ENCODE measurements at places on chromosomes 4 and X.

- no peak for DNase-seq
Observed at GRCh38 chrX:112545051-112545450, 134.7 kb downstream of the LHFPL1 start.

DNA sequence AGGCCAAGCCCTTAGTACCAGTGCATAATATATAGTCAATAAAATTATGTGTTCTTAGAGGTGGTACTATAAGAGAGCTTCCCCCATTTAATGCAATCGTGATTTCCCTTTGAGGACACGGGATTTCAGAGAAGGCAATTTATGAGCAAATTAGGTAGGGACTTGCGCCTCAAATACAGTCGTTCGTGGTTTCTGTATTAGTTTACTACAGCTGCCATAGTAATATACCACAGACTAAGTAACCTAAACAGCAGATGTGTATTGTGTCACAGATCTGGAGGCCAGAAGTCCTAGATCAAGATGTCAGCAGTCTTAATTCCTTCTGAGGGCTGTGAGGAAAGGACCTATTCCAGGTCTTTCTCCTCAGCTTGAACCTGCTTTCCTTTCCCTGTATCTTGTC lies 1.5 kb upstream of the PUDP start:
- no peak for DNase-seq

GRCh38 chr4:112031712-112032328 lies 113.4 kb upstream of the FAM241A start:
- DNase-seq, result peak; percentile 1

DNA sequence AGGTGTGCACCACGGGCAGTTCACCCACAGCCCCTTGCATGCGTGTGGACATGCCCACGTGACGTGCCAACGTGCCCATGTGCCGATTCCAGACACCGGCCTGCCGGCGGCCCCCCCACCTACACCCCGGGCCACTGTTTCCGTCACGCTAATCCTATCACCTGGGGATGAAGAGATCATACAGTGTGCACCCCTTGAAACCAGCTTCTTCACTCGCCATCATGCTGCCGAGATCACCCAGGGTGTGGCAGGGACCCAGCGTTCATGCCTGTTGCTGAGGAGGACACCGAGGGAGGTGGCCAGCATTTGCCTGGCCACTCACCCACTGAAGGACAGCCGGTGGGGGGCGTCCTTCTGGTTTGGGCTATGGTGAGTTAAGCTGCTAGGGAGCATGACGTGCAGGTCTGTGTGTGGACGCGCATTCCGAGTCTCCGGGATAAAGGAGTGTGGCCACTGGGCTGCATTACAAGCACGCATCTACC lies 14.1 kb downstream of the CTBP1 start:
- DNase-seq, result no peak

DNA sequence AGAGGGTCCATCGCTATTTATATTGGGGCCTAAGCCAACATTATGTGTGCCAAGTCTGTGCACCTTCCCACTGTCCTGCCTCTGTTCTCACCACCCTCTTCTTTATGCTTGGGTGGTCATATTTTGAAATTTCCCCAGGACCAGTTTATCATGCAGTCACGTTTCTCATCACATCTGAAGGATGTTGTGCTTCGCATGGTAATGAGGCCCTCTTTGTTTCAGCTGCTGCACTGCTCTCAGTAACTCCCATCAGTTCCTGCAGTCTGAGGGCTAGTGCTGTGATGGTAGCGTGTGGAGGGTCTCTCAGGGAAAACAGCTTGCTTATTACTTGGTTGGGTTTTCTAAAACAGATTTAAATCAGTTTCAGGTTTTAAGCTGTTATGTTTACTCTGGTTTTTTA lies 288.0 kb downstream of the AFF2 start:
- DNase-seq, result no peak

DNA sequence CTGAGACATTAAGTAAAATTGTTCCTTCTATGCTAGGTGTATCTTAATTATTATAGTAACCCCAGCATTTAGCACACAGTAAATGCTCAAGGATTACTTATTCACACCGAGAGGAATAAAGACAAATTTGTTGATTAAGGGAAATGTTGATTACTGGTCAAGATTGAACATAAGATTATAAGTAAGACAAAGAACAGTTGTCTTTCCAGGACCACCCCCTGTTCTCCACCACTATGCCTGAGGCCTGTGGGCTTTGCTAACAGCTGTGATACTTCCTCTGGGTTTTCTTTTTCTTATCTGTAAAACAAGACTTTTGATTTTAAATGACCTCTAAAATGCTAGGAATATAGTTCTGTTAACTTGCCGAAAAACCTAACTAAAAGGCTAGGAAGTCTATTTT lies 128.0 kb downstream of the DCLK2 start:
- DNase-seq, result no peak

DNA sequence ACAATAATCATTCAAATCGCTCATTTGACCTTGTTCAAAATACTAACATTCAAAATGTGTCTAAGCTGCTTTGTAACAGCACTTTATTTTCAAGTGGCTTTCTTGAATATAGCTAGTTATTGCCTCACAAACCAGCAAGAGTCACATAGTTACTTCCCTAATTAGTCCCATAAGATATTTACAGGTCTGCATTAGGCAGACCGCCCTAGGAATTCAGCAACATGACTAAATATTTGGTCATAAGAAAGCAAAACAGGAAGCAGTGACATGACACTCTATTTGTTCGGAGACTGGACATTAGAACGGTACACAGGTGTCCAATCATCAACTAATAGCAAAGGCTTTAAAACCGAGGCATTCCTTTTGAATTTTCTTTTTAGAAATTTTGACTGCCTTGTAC lies 262.0 kb downstream of the COL25A1 start:
- DNase-seq, result no peak

- peak; percentile 47 for DNase-seq
Observed at GRCh38 chrX:53312946-53313727, 31.8 kb upstream of the IQSEC2 start.

- no peak for DNase-seq
Observed at GRCh38 chrX:10797466-10797865, 177.1 kb upstream of the MID1 start.

DNA sequence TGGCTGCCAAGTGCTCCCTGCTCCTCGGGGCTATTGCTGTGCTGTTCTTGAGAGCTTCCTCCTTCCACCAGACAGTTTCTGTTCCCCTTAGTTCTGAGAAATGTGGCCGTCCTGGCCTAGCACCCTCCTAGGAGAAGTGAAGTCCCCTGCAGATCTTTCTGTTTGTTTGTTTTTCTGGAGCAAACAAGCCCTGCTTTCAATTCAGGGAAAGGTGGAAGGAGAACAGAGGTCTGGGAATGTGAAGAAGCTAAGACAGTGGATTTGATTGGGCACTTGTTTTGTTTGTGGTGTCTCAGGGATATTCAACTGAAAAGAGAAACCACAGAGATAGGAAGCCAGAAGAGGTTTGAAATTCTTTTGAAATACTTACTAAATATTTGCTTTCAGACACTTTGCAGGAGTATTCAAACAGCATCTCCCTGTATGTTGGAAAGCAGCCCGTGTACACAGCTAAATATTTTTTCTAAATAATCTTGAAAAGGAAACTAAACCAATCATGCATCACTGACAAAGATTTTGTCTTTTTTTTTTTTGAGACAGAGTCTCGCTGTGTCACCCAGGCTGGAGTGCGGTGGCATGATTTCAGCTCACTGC lies 36.5 kb upstream of the PPM1K start:
- DNase-seq, result peak; percentile 61

- no peak for DNase-seq
Observed at GRCh38 chr4:54581807-54582206, 76.0 kb upstream of the KIT start.

DNA sequence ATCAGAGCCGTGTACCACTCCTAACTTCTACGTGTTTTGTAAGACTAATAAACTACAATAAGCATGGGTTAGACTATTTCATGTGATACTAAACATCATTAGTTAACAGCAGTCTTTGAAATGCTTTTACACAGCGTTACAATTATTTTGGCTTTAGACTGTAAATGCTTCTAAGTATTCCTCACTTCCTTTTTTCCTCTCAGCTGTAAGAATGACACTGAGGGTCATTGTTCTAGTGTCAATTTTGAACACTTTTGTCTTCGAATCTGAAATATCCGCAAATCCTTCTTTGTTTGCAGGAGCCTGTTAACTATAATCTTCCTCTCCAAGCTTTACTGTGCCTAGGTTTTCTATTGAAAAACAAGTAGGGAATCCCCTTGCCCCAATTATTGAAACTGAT lies 1.5 kb downstream of the ABCE1 start:
- DNase-seq, result no peak

- DNase-seq, result no peak
Observed at GRCh38 chr4:54400188-54400587, 171.1 kb downstream of the PDGFRA start.

DNA sequence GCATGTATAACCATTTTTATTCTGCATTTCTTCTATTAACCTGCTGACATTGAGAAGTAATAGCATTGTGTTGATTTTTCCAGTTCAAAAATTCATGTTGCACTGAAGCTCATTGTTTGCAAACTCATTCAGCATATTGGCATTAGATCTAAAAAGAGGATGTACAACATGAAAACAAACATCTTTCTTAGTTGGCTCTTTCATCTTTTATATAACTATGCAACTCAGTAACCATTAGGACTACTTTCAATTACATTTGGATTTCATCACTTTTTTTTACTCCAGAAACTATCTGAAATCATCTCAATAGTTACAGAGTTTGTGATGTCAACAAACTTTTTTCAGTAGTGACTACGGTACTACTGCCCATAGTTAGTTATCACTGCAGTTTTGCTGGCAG lies 346.0 kb upstream of the EPHA5 start:
- DNase-seq, result no peak

DNA sequence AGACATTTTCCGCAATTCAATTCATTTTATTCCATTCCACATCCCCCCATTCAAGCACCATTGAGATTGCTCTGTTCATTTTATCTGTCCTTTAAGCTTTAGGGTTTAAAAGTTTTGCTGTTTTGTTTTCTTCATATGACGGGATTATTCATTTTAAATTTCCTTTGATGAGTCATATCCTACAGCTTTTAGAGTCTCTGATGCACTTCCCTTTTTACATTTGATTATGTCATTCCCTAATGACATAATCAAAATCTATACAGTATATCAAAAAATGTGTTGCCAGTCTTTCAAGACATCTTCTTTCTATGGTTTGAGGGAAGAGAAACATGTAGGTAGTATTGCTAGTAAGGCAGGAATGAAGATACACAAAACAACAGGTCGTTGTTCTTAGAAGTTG lies 456.3 kb downstream of the PDGFC start:
- no peak for DNase-seq

DNA sequence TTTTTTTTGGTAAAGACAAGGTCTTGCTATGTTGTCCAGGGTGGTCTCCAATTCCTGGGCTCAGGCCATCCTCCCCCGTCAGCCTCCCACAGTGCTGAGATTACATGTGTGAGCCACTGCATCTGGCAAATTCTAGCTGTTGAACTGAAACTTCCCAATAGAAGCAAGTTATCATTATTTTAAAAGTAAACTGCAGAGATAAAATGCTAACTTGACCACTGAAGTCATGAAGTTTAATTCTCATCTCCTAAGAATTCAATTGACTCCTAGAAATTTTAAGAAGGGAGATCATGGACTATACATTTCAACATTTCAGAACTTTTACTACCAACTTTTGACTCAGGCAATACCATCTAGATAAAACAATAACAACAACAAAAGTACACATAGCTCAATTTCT lies 11.7 kb upstream of the EXOSC9 start:
- DNase-seq, result no peak

DNA sequence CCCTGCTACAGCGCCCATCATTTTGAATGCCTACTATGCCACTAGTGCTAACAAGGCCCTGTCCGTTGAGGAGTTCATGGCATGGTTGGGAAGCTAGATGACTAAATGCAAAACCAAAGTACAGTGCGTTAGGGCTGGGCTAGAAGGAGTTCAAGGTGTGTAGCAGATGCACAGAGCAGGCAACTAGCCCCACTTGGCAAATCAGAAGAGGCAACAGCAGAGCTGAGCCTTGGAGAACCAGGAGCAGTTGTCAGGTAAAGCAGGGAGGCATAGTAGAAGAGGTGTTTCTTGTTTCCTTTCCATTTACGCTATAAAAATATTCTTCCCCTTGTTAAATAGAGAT lies 146.6 kb upstream of the CPEB2 start:
- no peak for DNase-seq

- no peak for DNase-seq
Observed at GRCh38 chr4:27008679-27009078, 148.0 kb downstream of the STIM2 start.

DNA sequence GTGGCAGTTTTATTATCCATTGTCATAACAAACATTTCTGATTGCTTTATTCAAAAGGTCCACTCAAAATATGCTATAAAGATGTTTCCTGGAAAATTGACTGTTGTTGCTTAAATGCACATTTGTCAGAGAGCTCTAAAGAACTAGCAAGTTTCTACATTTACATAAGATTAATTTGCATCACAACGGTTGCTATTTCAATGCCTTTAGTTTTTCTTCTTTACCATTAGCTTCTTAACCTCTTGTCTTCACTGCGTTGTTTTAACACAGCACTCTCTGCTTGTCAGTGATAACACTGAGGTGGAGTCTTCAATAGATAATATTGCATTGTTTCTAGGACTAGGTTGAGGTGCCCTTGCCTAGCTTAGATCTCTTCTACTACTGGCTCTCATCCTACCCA lies 76.7 kb upstream of the GALNT7 start:
- DNase-seq, result no peak

Data from CD4-positive, alpha-beta T cell treated with Interferon alpha-2 for 1 hour (primary cell).